ENCODE measurements at places on chromosomes 3 and 15.

DNA sequence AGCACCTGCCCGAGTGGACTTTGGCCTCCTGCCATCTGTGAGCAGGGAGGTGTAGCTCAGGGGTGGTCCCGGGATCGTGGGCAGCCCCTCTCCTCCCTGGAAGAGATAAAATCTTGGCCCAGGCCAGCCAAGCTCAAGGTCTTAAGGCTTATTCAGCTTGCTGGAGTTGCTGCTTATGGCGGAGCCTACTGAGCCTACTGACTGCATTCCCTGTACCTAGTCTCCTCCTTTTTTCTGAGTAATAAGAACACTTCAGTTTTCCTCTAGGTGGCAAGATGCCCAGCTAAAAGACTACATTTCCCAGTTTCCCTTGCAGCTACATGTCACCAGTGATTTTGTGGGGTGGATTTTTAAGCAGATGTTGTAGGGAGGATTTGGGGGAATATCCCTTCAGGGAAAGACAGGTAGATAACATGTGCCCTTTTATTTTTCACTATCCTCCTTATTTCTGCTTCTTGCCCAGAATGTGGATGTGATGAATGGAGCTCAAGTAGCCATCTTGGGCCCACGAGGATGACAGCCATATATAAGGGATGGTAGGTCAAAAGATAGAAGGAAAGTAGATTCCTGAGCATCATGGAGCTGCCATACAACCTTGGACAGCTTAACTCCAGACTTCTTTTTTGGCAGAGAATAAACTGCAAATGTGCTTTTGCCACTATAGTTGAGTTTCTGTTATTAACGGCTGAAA lies 41.4 kb upstream of the INSYN1 start:
- DNase-seq: no peak

GRCh38 chr3:76039431-76039830 lies 254.1 kb upstream of the ZNF717 start:
- DNase-seq: no peak

DNA sequence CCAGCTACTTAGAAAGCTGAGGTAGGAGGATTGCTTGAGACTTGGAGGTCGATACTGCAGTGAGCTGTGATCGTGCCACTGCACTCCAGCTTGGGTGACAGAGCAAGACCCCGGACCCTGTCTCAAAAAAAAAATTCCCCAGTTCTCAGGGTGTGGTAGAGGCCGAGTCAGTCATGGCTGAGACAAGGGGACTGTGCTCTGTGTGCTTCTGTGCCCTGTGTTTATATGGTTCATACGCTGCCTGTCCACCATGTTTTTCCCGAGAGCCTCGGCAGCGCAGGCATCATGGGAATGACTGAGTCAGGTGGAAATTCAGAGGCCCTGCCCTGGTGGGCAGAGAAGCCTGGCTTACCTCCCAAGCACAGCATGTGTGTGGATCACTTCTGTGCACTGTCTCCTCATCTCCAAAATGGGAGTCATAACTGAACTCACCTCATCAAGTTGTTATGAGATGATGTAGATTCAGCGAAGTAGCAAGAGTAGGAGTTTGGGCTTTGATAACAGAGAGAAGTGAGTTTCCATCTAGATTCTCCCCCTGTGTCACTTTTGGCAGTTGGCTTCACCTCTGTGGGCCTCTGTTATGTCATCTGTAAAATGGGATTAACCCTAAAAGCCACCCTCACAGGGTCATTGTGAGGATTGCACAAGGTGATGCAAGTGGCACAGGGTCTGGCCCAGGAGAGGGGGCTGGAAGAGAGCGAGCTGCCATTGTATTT lies 56.9 kb downstream of the FLNB start:
- DNase-seq: no peak

DNA sequence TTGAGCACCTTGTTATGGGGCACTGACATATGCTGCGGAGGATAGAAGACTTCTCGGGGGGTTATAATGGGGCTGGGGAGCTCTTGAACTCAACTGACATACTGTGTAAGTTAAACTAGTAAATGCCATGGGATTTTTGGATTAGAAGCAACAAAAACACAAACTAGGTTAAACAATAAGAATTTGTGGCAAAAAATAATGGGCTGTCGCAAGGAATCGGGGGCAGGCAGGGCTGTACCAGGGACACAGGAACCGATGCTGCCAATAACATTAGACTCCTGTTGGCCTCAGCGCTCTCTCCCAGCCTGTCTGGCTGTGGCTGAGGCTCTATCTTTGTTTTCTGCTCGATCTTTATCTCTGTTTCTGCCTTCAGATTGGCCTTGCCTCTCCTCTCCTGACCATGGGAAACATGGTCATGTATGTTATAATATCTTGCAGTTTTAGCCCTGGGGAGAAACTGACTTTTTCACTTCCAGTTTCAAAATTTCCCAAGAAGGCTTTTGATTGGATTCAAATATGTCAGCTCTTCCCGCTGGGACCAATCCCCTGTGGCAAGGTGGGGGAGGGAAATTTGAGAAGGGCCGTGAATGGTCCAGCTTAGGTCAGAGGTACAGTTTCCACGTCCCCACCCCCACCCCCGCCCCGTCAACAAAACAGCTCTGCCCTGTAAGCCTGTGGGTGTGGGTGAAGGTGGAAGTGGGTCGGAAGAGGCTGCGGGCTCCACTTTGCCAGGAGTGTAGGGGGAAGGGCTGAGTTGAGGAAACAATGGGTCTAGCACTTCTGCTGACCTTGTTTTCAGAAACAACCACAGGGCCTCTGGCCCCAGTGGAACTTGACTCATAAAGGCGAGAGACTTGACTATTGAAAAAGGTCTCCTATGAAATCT lies 161.1 kb upstream of the TBL1XR1 start:
- peak; percentile 37 for DNase-seq

- DNase-seq: no peak
These were observed 2.9 kb downstream of the ADPRH start for GRCh38 chr3:119582178-119582577.

GRCh38 chr3:27521179-27521871 lies 37.1 kb upstream of the SLC4A7 start:
- DNase-seq: no peak

GRCh38 chr3:140636406-140637138 lies 41.3 kb upstream of the TRIM42 start:
- no peak for DNase-seq

DNA sequence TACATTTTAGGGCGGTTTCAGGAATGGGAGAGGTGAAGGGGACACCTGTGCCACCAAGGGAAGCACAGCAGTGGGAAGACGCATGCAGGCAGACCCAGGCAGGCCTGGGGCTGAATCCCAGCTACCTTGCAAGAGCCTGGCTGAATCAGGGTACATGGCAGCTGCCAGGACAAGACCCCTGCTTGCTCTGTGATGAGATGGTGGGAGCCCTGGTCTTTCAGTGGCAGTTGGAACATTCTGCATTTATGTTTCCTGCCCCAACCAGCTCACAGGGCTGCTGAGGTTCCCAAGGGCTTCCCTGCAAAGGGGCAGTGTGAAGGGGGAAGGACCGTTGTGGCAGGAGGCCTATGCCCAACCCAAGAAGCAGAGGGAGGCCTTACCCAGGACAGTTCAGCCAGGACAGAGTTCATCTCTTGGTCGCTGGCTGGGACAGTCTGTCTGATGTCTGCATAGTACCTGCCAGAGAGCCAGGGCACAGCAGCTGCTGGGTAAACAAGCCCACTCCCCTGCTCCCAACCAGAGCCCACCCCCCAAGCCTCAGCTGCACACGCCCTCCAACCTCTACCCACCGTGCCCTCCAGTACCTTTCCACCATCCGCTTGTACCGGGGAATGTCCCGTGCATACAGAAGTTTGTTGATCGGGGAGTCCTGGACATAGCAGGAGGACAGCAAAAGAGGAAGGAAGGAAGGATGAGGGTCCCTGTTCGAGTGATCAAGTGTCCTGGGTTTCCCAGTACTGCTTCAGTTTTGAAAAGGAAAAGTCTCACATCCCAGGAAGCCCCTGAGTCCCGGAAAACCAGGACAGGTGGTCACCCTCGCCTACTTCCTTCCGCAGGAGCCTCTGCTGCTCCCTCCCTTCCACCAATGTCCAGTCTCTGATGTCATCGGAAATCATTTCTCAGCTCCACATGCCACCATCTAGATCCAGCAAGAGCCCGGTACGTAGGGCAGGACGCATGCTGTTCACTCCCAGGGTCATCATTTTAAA lies 23.1 kb downstream of the PLXNB1 start:
- DNase-seq: peak; percentile 13

GRCh38 chr3:146345900-146346299 lies 95.0 kb upstream of the PLSCR4 start:
- no peak for DNase-seq

GRCh38 chr3:156819842-156820691 lies 6.1 kb upstream of the LEKR1 start:
- no peak for DNase-seq

DNA sequence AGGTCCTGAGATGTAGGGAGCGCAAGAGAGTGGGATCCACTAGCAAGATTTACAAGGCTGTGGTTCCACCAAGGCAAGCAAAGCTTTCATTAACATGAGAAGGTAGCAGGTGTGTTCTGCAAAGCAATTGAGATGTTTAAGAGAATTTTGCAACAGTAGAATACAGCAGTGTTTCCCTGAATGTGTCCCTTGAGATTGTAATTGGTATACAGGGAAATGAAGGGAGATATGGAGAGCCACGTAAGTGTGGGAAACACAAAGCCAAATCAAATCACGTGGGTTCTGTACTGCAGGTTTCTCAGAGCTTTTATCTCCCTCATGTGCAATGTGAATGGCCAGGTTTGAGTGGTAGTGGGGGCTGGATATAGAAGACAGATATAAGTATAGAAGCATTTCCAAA lies 67.3 kb downstream of the ATG7 start:
- no peak for DNase-seq

DNA sequence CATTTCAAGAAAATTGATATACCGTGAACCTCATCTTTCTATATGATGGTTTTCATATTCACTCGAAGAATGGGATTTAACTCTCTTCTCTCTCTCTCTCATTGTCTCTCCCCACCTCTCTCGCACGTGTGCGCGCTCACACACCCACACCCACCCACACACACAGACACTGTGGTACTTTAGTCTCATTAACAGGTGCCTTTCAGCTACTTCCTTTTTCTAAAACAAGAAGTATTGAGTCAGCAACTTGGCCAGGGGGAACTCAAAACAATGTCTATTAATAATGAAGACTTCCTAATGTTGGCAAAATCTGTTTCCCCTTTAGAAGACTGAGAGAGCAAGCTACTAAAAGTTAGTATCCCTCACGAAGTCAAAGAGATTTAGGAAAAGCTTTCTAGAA lies 150.7 kb downstream of the TMCO5A start:
- no peak for DNase-seq

- no peak for DNase-seq
These were observed 35.3 kb upstream of the MRPS22 start for GRCh38 chr3:139308560-139308959.

DNA sequence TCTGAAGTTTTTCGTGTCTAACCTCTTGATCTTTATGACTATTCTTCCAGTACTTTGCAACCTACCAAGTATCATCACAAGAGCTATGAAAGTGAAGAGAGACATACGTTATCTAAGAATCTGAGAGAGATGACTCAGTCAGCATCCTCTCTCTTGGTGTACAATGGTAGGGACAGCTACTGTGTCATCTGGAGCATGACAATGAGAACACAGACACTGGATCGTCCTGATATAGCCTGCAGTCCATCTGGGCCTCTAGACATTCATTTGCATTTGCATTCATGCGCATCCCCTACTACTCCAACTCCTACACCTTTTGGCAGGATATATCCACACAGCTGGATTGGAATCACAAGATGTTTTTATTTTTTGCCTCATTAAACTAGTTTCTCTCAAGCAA lies 115.2 kb downstream of the PEX5L start:
- no peak for DNase-seq

GRCh38 chr15:60651734-60652141 lies 172.8 kb upstream of the ICE2 start:
- no peak for DNase-seq

DNA sequence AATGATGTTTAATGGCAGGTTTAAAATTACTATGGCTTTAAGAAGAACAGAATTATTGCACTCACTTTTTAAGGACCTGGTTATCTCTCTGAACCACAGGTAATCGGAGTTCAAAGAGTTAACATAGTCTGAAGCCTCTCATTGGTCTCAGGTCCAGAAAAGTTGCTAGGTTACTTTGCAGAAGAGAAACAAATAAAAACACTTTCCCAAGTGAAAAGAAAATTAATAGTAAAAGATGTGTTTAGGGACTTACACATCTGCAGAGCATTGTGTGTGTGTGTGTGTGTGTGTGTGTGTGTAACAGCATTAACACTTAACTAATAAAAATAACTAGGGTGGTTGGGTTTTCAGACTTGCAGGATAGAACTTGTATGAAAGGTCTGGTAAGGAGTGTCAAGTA lies 1.0 kb downstream of the MASP1 start:
- no peak for DNase-seq

GRCh38 chr15:50773389-50773788 lies 7.9 kb upstream of the SPPL2A start:
- DNase-seq: no peak

All from GM12892 (cell line).